GM04503 (cell line): ENCODE measurements at places on chromosomes 12 and 14.

GRCh38 chr14:39491134-39491571, 58.9 kb upstream of the FBXO33 start:
- DNase-seq: no peak

DNA sequence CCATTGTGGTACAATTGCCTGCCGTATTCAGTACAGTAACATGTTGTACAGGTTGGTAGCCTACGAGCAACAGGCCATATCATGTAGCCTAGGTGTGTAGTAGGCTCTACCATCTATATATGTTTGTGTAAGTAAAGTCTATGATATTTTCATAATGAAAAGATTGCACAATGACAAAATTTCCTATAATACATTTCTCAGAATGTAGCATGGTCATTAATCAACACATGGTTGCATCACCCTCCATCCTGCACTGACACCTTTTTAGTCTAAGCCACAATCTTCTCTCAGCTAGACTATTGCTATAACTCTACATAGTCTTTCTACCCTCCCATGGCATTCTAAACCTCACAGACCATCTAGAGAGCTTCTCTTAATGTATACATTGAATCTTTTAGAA, 158.5 kb upstream of the HMGA2 start:
- no peak for DNase-seq

GRCh38 chr12:56596815-56597214, 33.3 kb downstream of the BAZ2A start:
- no peak for DNase-seq

DNA sequence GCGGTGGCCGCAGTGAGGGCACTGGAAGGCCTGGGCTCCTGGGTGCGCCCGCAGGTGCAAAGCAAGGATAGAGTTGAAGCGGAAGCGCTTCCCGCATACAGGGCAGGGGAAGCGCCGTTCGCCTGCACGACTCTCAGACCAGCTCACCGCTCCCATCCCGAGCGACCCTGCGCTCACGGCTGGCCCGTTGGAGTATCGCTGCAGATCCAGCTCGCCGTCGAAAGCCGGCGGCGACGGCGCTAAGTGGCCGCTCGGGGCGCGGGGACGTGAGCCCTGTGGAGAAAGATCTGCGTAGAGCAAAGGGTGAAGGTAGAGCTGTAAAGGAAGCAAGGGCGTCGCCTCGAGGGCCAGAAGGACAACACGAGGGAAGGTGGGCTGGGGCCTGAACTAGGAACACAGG, 5.4 kb downstream of the ZNF219 start:
- DNase-seq: no peak

DNA sequence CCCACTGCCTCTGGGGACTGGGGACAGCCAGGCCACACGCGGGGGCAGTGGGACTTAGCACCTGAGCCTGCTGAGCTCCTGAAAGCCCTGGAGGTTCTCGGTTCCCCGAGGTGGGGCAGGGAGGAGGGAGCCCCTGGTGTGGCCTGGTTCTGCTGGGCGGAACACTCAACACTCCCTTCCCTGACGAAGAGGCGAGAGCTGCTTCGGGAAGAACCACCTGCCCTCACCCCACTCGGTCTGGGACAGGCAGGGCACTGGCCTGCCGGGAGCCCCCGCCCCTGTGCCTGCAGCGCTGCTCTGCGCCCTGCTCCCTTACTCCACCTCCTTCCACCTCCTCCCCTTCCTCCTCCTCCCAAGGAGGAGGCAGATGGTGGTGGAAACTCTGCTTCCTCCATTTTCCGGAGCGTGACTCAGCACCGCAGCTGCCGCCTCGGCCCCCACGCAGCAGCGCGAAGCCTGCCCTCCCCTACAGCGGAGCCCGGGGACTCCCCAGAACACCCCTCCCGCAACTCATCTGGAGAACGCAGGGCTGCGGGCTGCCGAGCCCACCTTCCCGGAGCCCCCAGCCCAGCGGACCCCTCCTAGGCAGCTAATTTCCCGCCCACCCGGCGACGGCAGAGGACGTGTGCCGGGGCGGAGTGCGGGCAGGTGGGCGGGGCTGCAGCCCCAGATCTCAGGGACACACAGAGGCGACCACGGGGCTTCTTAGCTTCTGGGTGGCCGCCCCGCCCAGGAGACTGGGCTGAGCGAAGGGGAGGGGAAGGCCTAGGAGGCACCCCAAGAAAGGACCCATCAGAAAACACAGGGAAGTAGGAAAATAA, 11.7 kb upstream of the INF2 start:
- DNase-seq: no peak

DNA sequence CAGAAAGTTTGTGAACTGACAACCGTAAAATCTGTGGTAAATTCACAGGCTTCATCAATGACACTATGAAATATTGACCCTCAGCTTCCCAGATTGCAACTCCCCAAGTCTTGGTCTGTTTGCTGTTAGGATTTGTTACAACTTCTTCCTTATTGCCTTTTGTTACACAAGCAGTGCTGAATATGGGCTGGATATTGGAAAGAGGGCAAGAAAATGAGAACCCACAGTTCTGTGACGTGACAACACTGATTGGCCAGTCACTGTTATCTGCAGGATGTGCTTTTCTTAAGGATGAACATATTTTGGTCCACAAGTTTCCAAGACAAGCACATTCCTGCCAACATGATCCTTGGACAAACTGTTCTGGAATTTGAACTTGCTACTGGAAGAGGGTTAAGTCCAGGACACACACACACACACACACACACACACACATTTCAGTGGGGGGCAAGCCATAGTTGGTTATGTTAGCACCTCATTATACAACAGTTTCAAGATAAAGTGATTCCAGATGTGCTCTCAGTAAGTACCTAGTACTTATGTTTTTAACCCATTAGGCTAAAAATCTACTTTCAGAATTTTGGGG, 16.6 kb upstream of the SLC38A2 start:
- peak; percentile 100 for DNase-seq

GRCh38 chr12:65810036-65810435, 14.2 kb upstream of the HMGA2 start:
- DNase-seq: no peak

- DNase-seq: no peak
Measured at GRCh38 chr14:93040443-93040842, 75.3 kb downstream of the ITPK1 start.

GRCh38 chr12:124404162-124404784, 109.4 kb downstream of the RFLNA start:
- DNase-seq: no peak

- no peak for DNase-seq
Measured at GRCh38 chr14:24123424-24124417, 6.7 kb upstream of the FITM1 start.
